CD4-positive, alpha-beta T cell (primary cell): ENCODE measurements at places on chromosomes 2 and 18.

- no peak for DNase-seq
These were observed 99.0 kb downstream of the NETO1 start for GRCh38 chr18:72768681-72769229.

DNA sequence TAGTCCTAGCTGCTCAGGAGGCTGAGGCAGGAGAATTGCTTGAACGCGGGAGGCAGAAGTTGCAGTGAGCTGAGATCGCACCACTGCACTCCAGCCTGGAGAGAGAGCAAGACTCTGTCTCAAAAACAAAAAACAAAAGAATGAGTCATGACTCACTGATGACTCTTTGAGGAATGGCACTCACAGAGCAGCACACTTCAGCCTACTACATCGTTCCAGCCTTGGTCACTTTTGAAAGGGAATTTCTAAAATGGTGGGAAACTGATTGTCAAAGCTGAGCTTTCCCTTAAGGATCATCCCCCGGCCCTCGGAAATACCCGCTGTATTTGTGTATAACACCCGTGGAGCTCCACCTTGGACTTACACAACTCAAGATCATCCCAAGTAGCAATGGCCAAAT is 217.3 kb upstream of the HS6ST1 start:
- DNase-seq: no peak

DNA sequence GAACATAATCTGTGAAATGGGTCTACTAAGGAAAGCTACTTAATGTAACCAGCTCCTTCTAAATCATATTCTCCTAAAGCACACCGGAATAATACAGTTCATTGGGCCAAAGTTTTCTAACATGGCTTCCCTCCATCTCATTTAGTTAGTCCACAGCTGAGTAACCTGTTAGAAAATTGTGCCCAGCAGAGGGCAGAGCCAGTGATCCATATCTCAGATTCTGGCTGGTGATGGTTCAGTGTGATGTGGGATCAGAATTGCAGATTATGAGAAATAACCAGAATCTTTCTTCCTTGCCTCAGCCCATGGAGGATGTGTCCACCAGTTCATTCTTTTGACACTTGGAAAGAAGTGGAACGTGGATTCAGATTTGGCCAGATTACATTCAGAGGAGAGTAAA is 9.4 kb upstream of the CTLA4 start:
- DNase-seq: no peak

GRCh38 chr2:105239924-105240323 is 1.6 kb upstream of the GPR45 start:
- no peak for DNase-seq

DNA sequence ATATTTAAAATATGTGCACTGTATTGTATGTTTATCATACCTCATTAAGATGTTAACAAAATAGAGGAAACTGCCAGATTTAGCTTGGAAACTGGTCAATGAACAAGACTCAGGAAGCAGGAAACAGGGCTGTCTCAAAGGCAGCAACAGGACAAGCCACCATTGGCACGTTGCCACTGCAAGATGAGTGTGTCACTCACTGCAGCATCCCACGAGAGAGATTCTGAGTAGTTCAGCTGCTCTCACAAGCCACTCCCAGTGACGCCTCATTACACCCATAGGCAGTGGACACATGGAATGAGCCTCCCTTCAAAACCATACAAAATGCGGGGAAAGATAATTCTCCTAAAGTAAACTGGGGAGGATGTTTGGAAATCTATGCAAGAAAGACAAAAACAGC is 181.9 kb upstream of the DLGAP1 start:
- no peak for DNase-seq

GRCh38 chr2:143802871-143803650 is 673.8 kb downstream of the ARHGAP15 start:
- no peak for DNase-seq

GRCh38 chr2:25251422-25252273 is 83.3 kb upstream of the POMC start:
- peak; percentile 35 for DNase-seq

DNA sequence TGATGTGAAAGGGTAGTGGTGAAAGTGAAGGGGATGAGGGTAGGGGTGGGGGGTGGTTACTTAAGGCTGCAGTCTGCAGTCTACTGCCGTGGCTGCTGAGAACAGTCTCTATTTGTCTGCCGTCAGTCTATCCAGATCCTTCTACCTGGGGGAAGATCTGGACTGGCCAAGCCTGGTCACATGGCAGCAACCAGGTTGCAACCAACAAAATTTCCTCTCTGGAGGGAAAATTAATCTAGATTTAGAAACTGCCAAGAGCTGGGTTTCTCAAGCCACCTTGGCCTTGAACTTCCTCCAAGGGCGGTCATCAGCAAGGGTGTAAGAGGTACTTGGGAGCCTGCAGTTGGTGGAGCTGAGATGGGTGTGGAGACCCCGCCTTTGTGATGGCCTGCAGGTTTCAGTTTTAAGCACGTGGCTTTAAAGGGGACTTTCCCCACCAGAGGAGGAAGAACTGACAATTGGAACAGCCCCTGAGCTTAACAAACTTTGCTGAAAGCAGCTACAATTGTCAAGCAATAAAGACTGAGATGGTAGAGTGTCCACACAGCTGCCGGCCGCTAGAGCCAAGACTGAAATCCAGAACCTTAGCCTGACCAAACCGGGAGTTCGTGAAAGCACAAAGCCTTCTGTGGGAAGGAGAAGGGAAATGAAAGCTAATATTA is 31.4 kb upstream of the KCMF1 start:
- peak; percentile 64 for DNase-seq

- DNase-seq: no peak
These were observed 5.0 kb downstream of the CNDP1 start for GRCh38 chr18:74539289-74539688.

DNA sequence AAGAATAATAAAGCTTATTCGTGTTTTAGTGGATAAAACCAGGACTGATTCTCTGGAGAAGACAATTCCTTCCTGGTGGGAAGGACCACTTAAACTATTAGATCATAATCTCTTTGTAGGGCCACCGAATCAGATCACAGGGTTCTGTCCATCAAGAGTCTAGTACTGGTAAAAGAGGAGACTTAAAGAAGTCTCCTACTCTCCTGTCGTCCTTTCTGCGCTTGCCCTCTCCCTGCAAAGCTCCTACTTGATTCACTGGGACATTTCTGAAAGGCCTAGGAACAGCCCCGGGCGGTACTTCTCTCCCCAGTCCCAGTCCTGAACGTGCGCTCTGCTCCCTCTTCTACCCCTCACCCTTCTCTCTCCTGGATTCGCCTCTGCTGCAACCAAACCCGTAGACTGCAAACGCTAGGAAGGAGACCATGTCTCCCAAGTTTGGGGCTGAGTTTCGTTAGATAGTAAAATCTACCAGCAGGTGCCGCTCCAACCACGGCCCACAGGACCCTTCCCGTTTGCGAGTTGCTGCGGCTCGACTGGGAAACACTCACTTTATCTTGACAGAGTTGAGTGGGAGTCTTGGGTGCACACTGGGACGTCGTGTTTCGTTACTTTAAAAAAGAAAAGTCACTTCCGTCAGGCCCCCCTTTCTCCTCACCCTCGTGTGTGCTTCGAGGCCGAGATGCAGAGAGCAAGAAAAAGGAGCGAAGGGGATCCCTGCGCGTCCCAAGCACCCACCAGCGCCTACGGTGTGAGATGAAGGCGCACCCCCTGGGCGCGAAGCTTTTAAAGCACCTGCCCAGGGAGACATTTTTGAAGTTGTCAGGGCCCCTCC is 923 bp downstream of the FIGLA start:
- DNase-seq: peak; percentile 43

DNA sequence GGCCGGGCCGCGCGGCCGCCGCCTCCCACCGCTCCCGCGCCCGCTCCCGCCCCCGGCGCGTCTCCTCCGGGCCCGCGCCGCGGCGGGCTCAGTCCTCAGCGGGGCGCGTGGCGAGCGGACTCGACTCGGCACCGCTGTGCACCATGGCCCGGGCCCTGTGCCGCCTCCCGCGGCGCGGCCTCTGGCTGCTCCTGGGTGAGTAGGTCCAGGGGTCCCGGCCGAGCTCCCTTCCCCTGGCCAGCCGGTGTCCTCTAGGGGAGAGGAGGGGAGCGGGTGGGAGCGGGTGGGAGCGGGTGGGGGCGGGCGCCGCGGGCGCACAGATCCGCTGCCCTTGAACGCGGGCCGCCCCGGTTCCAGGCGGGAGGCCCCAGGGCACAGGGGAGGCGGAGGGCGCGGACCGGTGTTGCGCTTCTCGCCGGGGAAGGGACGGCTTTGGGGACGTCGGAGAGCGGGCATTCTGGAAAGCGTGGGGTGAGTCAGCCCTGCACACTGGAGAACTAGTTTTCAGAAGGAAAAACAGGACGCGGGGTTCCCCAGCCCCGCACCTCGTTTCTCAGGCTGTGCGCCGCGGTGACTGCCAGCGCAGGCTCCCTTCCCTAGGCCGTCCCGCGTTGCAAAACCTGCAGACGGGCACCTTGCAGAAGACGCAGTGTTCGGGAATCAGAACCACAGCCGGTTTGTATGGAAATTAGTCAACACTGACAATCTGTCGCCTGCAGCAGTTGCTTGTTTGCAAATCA is at the start of gene RAMP1:
RAMP1 (plus strand) TSS at position 91 of the 740 bp plus-strand sequence; CDS start at position 144, 53 bp downstream.
- DNase-seq: no peak

- DNase-seq: peak; percentile 67
These were observed 2.8 kb downstream of the IHH start for GRCh38 chr2:219057709-219058540.

DNA sequence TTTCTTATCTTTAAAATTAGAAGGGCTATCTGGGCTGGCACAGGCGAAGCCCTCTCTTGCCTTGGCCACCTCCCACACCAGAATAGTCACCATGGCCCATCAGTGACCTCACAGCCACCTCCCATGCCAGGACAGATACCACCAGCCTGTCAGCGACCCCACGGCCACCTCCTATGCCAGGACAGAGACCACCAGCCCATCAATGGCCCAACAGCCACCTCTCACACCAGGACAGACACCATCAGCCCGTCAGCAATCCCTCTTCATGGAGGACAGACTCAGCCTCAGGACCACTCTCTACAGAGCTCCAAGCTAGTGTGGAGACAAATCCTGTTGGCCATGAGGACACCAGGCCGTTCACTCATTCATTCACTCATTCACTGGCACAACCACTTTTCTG is 74.6 kb downstream of the ASB1 start:
- no peak for DNase-seq

GRCh38 chr2:28626891-28627421 is 124.7 kb upstream of the PPP1CB start:
- no peak for DNase-seq

DNA sequence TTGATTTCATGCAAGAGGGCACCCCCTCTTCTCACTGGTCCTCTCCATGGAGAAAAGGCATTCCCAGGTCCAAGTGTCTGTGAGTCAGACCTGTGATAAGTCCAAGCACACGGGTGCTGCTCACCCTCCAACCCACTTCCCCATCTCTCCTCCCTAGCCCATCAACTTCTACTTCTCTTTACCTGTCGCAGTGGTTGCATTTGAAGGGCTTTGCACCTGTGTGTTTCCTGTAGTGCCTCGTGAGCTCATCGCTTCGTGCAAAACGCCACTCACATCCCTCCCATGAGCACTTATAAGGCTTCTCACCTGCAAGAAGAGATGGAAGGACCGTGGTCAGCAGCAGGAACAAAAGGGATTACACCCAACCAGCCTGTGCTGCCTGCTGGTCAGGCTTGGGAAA is 77.5 kb downstream of the KLF7 start:
- peak; percentile 23 for DNase-seq

DNA sequence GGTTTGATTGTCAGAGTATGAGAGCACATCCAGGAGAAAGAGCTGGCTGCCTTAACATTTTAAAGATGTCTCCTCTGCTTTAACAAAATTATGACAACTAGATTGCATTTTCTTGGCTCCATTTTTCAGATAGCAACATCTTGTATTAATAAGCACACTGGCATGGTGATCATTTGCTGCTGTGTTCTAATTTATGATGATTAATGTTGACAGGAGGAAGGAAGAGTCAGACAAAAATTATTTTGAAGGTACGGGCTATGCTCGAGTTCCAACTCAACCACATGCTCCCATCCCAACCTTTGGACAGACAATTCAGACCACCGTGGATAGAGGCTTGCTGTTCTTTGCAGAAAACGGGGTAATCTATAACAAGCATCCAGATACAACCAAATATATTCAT is 98.2 kb upstream of the TTC39C start:
- no peak for DNase-seq

DNA sequence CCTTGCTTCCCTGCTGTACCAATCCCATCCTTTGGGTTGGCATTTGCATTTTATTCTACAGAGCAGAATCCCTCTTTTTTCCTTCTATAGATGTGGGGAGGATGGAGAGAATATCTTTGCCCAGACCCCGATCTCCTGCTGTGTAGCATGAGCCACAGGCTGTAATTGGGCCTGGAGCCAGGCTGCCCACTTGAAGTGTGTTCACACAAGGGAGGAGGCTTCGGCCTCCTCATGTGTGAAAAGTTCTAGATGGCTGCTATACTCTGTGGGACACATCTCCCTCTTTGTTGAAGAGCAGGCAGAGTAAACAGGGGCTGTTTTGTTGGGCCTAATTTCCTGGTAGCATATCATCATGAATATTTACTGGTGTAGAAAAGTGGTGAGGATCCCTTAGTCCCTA is 126.3 kb downstream of the XRCC5 start:
- no peak for DNase-seq

- no peak for DNase-seq
These were observed 5.8 kb upstream of the SRBD1 start for GRCh38 chr2:45616658-45617411.

- no peak for DNase-seq
These were observed 236.4 kb downstream of the TNS1 start for GRCh38 chr2:217766356-217766755.

DNA sequence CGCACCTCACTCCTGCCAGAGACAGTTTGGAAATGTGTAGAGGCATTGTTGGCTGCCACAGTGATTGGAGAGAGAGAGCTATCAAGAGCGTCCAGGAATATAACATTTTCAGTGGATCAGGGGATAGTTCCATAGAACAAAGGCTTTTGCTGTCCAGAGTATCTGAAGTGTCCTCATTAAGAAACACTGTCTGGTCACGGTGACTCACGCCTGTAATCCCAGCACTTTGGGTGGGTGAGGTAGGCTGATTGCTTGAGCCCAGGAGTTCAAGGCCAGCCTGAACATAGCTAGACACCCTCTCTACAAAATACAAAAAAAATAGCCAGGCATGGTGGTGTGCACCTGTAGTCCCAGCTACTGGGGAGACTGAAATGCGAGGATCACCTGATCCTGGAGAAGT is 231.1 kb downstream of the MBD5 start:
- DNase-seq: no peak

DNA sequence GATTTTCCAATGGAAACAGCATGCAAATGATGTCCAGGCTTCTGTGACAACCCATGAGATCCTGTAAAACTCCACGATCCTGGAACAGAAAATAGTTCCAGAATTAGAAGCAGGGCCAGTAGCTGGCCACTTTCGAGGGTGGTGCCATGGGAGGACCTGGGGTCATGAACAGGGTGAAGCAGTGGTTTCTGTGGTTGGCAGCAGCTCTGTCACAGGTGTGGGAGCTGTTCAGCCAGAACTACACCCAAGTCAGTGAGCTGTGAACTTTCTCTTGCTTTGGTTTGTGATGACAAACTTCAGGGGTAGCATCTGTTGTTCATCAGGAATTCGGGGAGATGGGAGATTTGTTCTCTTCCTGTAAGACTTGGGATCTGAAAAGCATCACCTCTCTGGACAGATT is 314.4 kb upstream of the NT5C1B start:
- DNase-seq: no peak

- DNase-seq: no peak
These were observed 18.0 kb downstream of the SUCLG1 start for GRCh38 chr2:84441036-84441435.
